Hindlimb muscle (tissue), 1 donor: ENCODE measurements at places on chromosomes 2 and 18.

GRCh38 chr2:152730591-152731333 lies 12.3 kb downstream of the ARL6IP6 start:
- DNase-seq = no peak

DNA sequence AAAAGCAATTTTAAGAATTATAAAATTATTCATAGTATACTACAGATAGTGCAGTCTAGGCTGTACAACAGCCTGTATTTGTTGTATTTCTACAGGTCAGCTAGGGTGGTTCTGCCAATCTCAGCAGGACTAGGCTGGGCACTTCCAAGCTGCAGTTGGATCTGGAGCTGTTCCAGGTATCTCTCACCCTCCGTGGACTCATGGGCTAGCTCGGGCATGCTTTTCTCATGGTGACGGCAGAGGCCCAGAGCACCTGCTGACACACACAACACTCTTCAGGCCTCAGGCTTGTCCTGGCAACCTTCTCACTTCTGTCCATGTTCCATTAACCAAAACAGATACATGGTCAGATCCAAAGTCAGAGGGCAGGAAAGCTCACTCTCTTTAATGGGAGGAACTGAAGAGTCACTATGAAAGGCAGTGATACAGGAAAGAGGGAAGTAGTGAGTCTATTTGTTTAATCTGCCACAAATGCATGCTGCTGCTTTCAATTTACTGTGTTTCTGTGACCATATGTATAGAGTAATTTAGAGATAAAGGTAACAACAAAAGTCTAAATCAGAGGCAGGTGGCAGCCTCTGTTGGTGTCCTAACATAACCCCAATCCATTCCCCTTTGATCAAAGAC lies 462.4 kb upstream of the ACVR2A start:
- DNase-seq = no peak

DNA sequence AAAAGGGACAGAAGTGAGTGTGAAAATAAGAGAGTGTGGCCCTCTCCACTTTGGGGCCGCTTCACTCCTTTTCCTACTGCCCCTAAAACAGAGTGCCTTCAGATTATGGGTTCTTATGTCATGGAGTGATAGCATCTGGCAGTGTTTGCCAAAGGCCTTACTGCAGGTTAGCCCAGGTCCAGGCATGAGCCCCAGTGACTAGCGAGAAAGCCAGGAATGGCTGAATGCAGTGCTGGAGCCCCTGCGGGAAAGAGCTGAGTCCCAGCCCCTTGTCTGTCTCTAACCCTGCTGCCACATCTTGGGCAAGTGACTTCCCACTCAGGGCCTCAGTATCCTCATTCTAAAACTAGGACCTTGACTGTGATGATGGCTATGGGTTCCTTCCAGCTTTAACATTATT lies 6.0 kb downstream of the IGFBP5 start:
- DNase-seq = no peak

- no peak for DNase-seq
Measured at GRCh38 chr2:181984060-181984459, 1.6 kb upstream of the PPP1R1C start.

DNA sequence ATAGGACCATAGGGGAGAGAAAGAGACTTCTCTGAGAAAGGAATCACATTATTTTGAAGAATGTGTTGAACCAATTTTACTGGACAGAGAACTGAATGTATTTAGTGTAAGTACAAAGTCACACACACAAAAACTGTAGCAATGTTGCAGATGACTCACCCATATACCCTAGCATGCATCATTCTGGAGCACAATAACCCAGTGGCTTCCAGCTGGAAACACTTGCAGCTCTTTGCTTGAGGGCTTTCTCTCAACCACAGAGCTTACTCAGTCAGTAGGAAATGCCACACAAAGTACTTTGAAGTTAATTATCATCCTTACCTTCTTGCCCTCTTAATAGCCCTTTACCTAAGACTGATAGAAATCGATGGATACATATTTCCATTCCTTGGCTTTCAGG lies 760.0 kb upstream of the FSHR start:
- DNase-seq = no peak

GRCh38 chr2:234375176-234375880 lies 121.6 kb downstream of the ARL4C start:
- DNase-seq = no peak

DNA sequence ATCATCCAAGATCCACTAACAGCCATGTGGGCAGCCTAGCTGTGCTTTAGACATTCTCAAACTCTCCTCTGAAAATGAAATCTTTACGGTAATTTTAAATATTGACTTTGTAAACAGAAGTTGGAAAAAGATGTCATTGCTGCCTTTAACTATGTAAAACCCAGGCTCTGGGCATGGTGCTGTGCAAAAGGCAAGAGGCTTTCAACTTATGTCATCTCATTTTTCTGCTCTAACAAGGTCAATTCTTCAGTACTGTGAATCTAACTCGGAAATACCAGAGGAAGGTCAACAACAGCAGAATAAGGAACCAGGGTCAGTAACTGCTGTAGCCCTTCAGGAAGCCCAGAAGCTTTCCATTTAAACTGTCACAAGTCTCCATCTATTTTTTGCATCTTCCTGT lies 37.0 kb upstream of the MPP4 start:
- no peak for DNase-seq

- no peak for DNase-seq
Measured at GRCh38 chr2:63346411-63346810, 241.9 kb downstream of the WDPCP start.

GRCh38 chr2:32746669-32747068 lies 118.8 kb downstream of the TTC27 start:
- no peak for DNase-seq

DNA sequence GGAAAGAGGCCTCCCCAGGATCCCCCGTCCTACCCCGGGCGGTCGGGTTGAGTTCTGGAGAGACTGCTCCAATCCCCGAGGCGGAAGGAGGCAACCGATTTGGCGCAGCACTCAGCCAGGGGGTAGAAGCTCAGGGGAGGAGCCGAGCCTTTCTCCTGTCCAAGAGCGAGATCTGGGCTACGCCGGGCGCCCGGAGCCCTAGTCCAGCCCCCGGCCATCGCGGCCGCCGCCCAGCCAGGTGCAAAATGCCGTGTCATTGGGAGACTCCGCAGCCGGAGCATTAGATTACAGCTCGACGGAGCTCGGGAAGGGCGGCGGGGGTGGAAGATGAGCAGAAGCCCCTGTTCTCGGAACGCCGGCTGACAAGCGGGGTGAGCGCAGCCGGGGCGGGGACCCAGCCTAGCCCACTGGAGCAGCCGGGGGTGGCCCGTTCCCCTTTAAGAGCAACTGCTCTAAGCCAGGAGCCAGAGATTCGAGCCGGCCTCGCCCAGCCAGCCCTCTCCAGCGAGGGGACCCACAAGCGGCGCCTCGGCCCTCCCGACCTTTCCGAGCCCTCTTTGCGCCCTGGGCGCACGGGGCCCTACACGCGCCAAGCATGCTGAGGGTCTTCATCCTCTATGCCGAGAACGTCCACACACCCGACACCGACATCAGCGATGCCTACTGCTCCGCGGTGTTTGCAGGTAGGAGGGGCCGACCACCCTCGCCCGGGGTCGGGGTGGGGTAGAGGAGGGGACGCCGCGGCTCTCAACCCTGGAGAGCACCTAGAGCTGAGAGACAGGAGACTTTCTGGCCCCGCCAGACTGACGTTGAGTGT lies at the start of gene DYSF:
TSS of gene DYSF (plus strand) at position 158 of the 817 bp plus-strand sequence.
- DNase-seq = peak; percentile 38

- no peak for DNase-seq
Measured at GRCh38 chr2:230938098-230938497, 13.1 kb upstream of the GPR55 start.

DNA sequence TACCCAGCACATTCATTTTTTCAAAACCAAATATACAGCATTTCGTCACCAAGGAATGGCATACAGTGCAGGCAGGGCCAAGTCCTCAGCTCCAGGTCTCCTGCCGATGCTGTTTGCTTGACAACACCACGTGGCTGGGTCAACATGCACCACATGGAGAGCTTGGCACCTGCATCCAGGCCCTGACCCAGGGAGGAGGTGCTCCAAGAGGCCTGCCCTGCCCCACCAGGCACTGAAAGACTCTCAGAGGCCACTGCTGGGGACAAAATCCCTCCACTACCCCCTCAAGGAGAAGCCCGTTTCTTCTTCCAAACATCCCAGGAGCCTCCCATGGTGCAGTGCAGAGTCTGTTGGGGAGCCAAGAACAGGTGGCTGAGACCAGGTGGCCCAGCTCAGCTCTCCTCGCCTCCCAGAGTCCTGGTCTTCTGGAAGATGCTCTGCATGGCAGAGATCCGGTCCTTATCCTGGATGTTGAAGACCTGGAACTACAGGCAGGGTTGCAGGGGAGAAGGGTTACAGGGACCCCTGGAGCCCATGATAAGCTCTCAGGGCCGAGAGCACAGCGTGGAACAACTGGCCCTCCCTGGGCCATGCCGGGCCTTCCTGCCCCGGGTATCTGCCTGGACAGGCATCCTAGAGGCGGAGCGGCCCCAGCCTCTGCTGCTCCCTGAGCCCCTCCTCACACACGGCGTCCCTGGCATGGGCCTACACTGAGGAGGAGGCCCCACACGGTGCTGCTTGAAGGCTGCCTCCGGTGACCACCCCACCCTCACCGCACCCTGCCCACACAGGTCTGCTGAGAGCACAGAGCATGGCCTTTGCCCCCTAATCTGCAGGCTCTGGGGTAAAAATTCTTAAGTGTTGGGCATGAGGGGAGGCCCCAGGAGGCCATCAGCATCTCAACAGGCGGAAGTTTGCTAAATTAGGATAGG lies 9.0 kb downstream of the MAB21L4 start:
- DNase-seq = no peak
